ENCODE measurements at places on chromosomes 12 and 14. TPM values are rescaled to one million over a fixed set of nuclear protein-coding genes. Genes with fewer than 3 reads are reported as not detected.

GRCh38 chr14:94119071-94119470 is 8.5 kb downstream of the IFI27 start:
- peaks cover 56% of the 10 kb centered on the region for H3K27me3 ChIP-seq
- DNase-seq, result no peak
- peaks cover 12% of the 10 kb centered on the region for H3K36me3 ChIP-seq

DNA sequence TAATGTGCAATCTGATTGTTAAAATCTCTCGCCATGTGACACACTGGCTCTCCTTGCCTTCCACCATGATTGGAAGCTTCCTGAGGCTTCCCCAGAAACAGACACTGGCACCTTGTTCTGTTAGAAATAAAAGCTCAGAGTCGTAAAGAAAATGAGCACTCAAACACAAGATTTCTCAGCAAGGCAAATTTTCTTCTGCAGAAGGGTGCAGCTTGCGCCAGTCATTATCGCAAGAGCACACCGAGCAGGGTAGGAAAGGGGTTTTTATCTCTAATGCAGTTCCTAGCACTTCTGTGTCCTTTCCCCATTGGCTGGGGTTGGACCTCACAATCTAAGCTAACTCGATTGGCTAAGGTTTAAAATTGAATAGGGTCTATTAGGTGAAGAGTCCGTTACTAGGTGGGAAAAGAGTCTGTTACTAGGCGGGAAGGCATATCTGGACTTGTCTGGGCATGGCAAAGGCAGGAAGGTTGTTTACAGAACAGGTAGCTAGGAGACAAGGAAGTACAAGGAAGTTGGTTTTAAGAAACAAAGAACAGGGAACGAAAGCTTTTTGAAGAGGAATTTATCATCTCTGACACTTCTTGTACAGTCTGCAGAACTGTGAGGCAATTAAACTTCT is 62.6 kb upstream of the BICD1 start:
- no peak overlapping the region for H3K4me3 ChIP-seq
- no peaks in the 10 kb centered on the region for H3K36me3 ChIP-seq
- H3K27me3 ChIP-seq, result no peaks in the 10 kb centered on the region

- DNase-seq, result no peak
- H3K36me3 ChIP-seq, result no peaks in the 10 kb centered on the region
- no peak overlapping the region for H3K27ac ChIP-seq
- H3K27me3 ChIP-seq, result peaks cover 70% of the 10 kb centered on the region
These were observed 33.3 kb downstream of the DIO3 start for GRCh38 chr14:101594511-101595148.

DNA sequence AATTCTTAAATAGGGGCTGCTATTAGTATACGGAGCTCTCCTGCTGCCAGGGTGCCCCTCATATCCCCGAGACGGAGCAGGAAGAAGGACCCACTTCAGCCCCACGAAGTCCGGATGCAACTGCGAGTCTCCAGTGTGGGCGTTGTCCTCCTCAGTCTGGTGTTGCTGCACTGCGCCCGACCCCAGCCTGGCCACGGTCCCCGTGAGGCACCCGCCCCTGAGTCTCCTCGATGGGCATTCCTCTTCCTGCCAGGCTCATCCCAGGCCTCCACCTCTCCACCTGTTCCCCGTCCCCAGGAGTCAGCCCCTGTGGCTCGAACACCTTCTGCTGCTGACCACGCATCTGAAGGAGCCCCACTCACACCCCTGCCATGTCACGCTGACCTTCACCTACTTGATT is 68.1 kb upstream of the SFSWAP start:
- no peaks in the 10 kb centered on the region for H3K4me1 ChIP-seq
- no peaks in the 10 kb centered on the region for H3K36me3 ChIP-seq
- no peak overlapping the region for H3K4me3 ChIP-seq
- no peak for DNase-seq
- H3K27ac ChIP-seq, result no peak overlapping the region
- peaks cover 91% of the 10 kb centered on the region for H3K27me3 ChIP-seq

DNA sequence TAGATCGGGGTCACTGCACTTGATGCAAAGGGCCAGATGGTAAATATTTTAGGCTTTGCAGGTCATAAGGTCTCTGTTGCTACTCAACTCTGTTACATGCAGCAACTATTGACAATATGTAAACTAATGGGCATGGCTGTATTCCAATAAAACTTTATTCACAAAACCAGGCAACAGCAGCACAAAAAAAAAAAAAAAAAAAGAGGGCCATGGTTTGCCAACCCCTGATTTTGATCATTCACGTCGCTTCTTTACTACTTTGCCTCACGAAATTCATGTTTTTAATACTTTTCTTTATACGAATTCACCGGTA is 152.9 kb downstream of the RBM19 start:
- no peaks in the 10 kb centered on the region for H3K36me3 ChIP-seq
- no peak overlapping the region for H3K27ac ChIP-seq
- H3K4me3 ChIP-seq, result no peak overlapping the region
- DNase-seq, result no peak

DNA sequence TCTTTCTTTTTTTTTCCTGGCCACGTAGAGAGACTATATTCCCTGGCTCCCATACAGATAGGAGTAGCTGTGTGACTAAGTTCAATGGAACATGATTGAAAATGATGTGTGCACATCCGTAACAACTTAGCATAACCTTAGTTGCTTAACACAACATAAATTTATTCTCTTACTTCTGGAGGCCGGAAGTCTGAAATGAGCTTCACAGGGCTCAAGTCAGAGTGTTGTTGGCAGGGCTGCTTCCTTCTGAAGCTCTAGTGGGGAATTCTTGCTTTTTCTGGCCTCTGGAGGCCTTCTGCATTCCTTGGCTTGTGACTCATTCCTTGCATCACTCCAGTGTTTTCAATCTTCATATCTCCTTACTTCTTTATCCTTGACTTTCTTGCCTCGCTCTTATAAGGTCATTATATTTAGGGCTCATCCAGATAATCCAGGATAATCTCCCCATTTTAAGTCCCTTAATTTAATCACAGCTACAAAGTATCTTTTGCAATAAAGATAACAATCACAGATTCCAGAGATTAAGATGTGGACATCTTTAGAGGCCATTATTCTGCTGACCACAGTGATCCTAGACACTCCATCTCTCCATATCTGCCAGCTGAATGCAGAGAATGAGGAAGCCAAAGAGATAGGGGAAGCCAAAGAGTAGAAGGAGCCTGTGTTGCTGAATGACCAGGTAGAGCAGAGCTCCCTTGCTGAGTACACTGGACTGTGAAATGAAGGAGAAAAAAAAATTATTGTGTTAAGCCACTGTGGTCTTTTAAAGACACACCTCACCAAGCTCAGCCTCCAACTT is 21.0 kb upstream of the SNX6 start:
- peaks cover 29% of the 10 kb centered on the region for H3K4me1 ChIP-seq
- no peaks in the 10 kb centered on the region for H3K27me3 ChIP-seq
- H3K27ac ChIP-seq, result peak overlapping the region; percentile 75
- no peak overlapping the region for H3K4me3 ChIP-seq

- H3K4me3 ChIP-seq, result no peak overlapping the region
- H3K36me3 ChIP-seq, result no peaks in the 10 kb centered on the region
- no peak overlapping the region for H3K27ac ChIP-seq
- no peaks in the 10 kb centered on the region for H3K27me3 ChIP-seq
These were observed 398.5 kb downstream of the FSCB start for GRCh38 chr14:44108601-44109000.

- no peaks in the 10 kb centered on the region for H3K27me3 ChIP-seq
- H3K4me3 ChIP-seq, result no peak overlapping the region
- H3K4me1 ChIP-seq, result peaks cover 8% of the 10 kb centered on the region
- DNase-seq, result no peak
These were observed 560.0 kb downstream of the SNAPC1 start for GRCh38 chr14:62322216-62322615.

GRCh38 chr12:101969-102878 is 35.7 kb downstream of the IQSEC3 start:
- peaks cover 21% of the 10 kb centered on the region for H3K4me1 ChIP-seq
- H3K4me3 ChIP-seq, result no peak overlapping the region
- no peak overlapping the region for H3K27ac ChIP-seq
- DNase-seq, result no peak
- H3K36me3 ChIP-seq, result peaks cover 5% of the 10 kb centered on the region

- H3K27me3 ChIP-seq, result no peaks in the 10 kb centered on the region
- peaks cover 10% of the 10 kb centered on the region for H3K4me1 ChIP-seq
- DNase-seq, result peak; percentile 71
- H3K27ac ChIP-seq, result no peak overlapping the region
- no peak overlapping the region for H3K4me3 ChIP-seq
These were observed 24.3 kb upstream of the PLEKHD1 start for GRCh38 chr14:69460093-69460701.

DNA sequence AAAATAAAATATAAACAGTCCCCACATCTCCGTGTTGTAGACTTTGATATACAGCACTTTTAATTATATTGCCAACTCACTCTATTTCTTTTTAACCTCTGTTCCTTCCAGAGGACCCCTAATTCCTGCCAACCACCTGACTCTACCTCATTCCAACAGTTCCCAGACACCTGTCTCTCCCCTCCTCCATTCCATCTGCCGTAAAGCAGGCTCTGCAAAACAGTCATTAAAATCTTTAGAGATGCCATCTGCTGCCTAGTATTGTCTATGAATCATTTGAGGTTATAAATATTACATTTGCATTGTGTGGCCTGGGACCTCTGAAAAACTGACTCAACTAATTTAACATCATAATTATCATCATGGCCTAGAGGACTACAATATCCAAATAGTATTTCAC is 148.8 kb upstream of the DCN start:
- H3K36me3 ChIP-seq, result no peaks in the 10 kb centered on the region
- DNase-seq, result no peak
- no peaks in the 10 kb centered on the region for H3K4me1 ChIP-seq
- H3K4me3 ChIP-seq, result no peak overlapping the region
- no peaks in the 10 kb centered on the region for H3K27me3 ChIP-seq

DNA sequence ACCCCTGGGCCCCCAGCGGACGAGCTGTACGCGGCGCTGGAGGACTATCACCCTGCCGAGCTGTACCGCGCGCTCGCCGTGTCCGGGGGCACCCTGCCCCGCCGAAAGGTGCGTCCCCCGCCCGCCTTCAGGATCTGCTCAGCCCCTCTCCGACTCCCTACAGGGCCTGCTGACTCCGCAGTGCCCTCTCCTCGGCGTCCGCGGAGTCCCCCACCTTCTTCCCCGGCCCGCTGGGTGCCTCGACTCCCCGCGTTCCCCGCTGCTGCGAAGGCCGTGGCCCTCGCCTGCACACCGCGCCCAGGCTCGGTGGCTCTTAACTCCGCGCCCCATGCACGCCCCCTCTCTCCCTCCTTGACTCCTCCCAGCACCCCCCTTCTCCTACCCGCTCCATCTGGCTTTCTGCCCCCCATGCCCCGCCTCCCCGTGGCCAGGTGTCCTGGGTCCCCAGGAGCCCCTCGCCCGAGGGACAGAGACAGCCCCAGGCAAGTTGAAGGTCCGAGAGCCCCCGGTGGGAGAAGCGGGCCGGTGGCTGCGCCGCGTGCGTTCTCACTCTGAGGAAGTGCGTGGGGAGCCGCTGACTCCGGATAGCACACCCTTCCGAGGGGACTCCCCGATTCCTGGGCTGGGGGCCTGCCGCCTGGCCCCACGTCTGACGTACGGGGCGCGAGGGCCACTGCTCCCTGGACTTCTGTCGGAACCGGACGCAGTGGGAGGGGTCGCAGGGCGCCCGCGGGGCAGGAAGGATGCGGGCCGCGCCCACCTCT is 594 bp downstream of the TAMALIN start:
- no peaks in the 10 kb centered on the region for H3K4me1 ChIP-seq
- no peak for DNase-seq
- H3K4me3 ChIP-seq, result no peak overlapping the region
- peaks cover 15% of the 10 kb centered on the region for H3K27me3 ChIP-seq
- no peak overlapping the region for H3K27ac ChIP-seq
- no peaks in the 10 kb centered on the region for H3K36me3 ChIP-seq

GRCh38 chr12:34051486-34051885 is 29.2 kb downstream of the ALG10 start:
- no peaks in the 10 kb centered on the region for H3K36me3 ChIP-seq
- DNase-seq, result no peak
- no peak overlapping the region for H3K4me3 ChIP-seq
- H3K4me1 ChIP-seq, result peaks cover 9% of the 10 kb centered on the region
- H3K27ac ChIP-seq, result no peak overlapping the region
- H3K27me3 ChIP-seq, result no peaks in the 10 kb centered on the region

GRCh38 chr12:54689984-54690383 is 41.8 kb upstream of the DCD start:
- H3K27ac ChIP-seq, result no peak overlapping the region
- DNase-seq, result no peak
- H3K4me1 ChIP-seq, result no peaks in the 10 kb centered on the region
- H3K27me3 ChIP-seq, result peaks cover 89% of the 10 kb centered on the region
- H3K4me3 ChIP-seq, result no peak overlapping the region

GRCh38 chr14:98716133-98716532 is 555.9 kb downstream of the BCL11B start:
- H3K27ac ChIP-seq, result no peak overlapping the region
- H3K27me3 ChIP-seq, result peaks cover 60% of the 10 kb centered on the region
- H3K4me1 ChIP-seq, result no peaks in the 10 kb centered on the region
- no peak for DNase-seq
- no peaks in the 10 kb centered on the region for H3K36me3 ChIP-seq
- H3K4me3 ChIP-seq, result no peak overlapping the region

DNA sequence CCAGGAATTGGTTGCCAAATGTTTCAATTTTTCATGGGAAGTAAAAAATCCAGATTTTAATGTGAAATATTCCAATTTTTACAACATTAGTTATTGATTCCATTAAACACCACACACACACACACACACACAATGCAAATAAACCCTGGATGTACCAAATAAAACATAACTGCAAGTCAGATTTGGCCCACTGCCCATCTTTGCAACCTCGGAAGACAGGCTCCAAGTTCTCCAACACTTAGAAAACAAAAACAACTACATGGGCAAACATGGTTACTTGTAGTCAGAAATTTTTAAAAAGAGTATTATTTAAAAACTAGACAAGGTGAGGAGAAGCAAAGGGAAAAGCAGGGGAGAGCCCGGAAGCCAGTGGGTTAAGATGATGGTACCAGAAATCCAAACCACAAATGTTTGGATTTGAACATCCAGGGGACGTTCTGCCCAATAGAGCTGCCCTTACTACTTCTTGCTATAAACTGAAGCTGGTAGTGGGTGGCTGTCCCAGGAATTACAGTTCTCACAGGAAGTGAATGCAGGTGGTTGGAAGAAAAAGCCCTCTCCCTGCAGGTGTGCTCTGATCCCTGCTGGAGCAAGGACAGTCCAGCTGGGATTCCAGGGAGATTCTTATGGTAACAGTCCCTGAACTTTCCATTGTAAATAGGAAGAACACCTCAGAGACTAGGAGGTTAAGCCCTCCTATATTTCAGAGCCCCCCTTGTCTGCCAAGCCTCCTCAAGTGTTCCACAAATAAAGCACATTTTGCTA is 111.7 kb downstream of the SLC25A21 start:
- H3K27ac ChIP-seq, result no peak overlapping the region
- peaks cover 7% of the 10 kb centered on the region for H3K4me1 ChIP-seq
- H3K4me3 ChIP-seq, result no peak overlapping the region

GRCh38 chr12:123141615-123142517 is 9.0 kb downstream of the PITPNM2 start:
- peak; percentile 43 for DNase-seq
- H3K36me3 ChIP-seq, result no peaks in the 10 kb centered on the region
- no peaks in the 10 kb centered on the region for H3K27me3 ChIP-seq
- peaks cover 38% of the 10 kb centered on the region for H3K4me1 ChIP-seq
- no peak overlapping the region for H3K27ac ChIP-seq

Gene CBLN3
- total RNA-seq, result 1.7 TPM

Gene CLEC1A
- not detected for total RNA-seq

Gene USP5
- 128 TPM for total RNA-seq

Gene NEUROD4
- total RNA-seq, result not detected

Gene SERPINA3
- total RNA-seq, result 1,748 TPM

Gene CCDC85C
- total RNA-seq, result 44.6 TPM

Gene SRGAP1
- 28.3 TPM for total RNA-seq

Gene SELPLG
- total RNA-seq, result 0.76 TPM

Gene FAM186B
- total RNA-seq, result 0.29 TPM

Gene CFAP54
- total RNA-seq, result 0.35 TPM

Gene RAD51AP1
- 42.8 TPM for total RNA-seq

Gene SERPINA5
- 20.7 TPM for total RNA-seq

Gene CPSF2
- total RNA-seq, result 70.3 TPM

Gene AQP5
- 51.9 TPM for total RNA-seq

Gene WNT1
- not detected for total RNA-seq

Gene MIP
- not detected for total RNA-seq

Gene SLC22A17
- total RNA-seq, result 0.61 TPM

Measured in Calu3 (cell line).